Central memory CD4-positive, alpha-beta T cell (primary cell): ENCODE measurements at places on chromosomes 4 and X.

DNA sequence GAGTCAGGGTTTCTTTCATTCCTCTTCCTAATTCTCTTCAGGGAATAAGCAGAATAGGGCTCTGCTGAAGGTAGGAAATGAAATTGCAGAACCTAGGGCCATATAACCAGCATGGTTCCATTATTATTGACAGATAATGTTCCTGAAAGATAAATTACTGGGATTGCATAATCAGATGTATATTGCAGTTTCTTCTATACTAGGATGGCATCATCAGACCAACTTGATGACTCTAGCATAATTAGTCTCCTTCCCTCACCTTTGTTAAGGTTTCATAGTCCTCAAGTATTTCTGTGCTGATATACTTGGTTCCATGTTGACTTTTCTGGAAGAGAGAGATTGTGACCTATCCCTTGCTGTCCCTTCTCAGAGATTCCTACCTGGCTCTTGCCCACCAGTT is 492.3 kb upstream of the LCORL start:
- no peak for DNase-seq

DNA sequence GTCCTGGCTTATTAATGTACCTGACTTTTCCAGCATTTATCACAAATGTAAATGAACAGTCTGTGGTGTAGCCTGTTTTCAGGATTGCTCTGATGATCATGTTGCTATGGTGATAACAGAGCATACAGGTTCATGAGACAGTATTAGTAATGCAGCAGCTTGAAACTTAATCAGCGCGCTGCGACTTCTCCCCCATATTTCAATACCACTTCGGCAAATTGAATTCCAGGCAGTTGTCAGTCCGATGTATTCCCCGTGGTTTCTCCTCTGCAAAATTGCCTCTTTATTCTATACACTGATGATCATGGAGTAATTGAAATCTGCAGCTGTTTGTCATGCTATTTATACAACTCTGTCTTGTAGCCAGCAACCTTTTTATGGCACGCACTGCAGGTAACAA is 239.3 kb downstream of the C4orf33 start:
- no peak for DNase-seq

GRCh38 chr4:176241703-176242102 is 27.3 kb downstream of the ASB5 start:
- no peak for DNase-seq

- no peak for DNase-seq
Observed at GRCh38 chr4:187128976-187129375, 405.3 kb upstream of the FAT1 start.

GRCh38 chr4:21948347-21949072 is at the start of gene KCNIP4:
KCNIP4 (minus strand) TSS chr4:21948772.
- no peak for DNase-seq

GRCh38 chr4:61202638-61203435 is 2.7 kb downstream of the ADGRL3 start:
- no peak for DNase-seq

DNA sequence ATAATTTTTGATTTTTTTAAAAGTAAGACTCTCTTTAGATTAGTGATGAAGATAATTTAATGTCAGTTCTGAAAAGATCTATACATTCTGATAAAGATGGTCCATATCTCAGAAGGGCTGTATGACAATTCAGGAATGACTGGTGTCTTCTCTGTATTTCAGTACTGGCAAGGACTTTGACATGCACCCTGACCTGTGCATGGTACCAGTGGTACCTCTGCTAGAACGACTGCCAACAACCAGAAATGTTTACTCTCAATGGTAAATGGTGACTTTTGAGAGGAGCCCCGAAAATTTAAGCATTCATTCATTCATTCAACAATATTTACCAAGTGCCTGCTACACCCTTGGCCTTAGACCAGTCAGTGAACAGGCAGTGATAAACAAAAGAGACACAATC is 4.8 kb downstream of the NR3C2 start:
- no peak for DNase-seq

DNA sequence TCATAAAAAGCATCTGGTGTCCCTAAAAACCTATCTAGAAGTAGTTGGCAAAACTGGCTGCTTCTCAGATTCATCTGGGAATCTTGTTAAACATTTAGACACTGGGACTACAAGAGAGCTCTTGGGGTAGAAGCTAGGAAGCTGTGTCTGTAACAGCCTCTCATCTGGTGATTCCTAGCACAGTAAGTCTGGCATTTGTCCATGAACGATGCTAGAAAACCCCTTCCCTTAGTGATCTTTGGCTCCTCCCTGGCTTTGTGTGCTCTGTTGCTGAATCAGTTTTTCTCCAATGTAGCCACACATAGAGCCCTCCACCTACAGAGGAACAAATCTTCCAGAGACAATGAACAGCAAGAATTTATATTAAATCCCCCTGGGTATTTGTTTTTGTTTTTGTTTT is 951.7 kb upstream of the LCORL start:
- no peak for DNase-seq

DNA sequence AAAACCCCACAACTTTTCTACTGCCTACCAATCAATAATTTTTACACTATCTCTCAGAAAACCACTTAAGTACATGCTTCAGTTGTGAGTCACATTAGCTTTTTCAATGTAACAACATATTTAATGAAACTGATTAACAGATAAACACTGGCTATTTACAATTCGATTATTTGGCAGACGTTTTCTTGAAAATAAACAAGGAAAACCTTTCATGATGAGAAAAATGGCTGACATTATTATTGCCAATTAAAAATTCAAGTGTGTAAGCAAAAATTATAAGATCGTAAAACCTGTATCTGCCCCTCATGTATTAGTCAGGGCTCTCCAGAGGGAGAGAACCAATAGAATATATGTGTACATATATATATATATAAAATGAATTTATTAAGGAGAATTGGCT is 1555.5 kb upstream of the IGFBP7 start:
- no peak for DNase-seq

DNA sequence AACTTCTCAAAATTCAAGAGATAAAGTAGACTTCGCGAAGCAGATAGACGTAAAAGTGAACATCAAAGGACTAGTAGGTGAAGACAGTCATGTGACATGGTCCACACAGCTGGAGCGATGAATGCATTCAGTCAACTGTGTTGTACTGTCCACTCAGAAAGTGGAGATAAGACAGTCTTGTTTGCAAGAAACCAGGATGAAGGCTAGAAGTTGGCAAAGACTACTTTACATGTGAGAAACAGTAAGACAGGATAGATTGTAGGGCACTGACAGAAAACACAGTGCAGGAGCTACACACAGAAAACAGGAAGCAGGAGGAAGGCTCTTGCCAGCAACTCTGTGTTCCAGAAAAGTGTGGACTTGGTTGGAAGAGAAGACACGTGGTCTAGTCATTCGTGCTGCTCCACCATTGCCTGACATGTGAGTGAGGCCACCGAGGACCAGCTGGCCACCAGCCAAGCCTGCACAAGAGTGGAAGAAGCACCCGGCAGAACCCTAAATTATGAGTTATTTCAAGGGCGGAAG is 78.9 kb downstream of the FAT1 start:
- DNase-seq: no peak

DNA sequence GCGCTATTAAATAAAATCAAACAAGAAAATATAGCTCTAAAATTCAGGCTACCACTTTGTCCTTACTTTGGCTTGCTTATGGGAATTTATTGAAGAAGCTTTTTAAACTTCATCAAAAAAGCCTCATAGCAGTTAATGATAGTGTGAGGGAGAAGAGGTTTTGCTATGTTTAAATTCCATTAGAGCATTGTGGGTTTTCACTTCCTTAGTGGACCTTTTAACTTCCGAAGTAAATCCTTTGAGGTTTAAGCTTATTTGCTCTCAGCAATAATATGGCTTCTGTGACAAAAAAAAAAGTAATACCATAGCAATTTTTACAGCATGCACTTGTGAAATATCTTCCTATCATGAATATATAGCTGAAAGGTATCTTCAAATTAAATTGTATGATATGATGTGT is 120.2 kb upstream of the NDST4 start:
- DNase-seq: no peak

DNA sequence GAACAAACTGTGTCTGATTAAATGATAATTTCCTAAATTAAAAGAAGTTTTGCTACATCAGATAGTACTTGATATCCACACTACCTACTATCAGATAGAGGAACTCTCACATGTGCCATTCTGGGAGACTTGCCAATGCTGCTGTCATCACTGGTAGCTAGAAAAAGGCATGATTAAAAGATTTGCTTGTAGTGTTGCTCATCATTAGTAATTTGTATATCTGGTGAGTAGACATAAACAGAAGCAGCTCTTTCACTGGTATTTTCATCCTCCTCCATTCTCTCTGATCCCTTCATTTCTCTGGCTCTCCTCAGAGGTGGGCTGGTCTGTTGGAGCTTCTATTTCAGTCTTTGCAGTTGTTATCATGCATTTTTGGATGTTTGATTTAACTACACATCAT is 56.0 kb downstream of the SPRY1 start:
- no peak for DNase-seq

- DNase-seq: no peak
Observed at GRCh38 chr4:105634402-105635080, 73.9 kb downstream of the INTS12 start.

GRCh38 chr4:83542225-83542624 is 6.3 kb downstream of the GPAT3 start:
- DNase-seq: no peak

- DNase-seq: peak; percentile 59
Observed at GRCh38 chrX:77788050-77788449, 2.0 kb upstream of the ATRX start.

GRCh38 chrX:139851730-139852129 is 81.1 kb downstream of the ATP11C start:
- no peak for DNase-seq

DNA sequence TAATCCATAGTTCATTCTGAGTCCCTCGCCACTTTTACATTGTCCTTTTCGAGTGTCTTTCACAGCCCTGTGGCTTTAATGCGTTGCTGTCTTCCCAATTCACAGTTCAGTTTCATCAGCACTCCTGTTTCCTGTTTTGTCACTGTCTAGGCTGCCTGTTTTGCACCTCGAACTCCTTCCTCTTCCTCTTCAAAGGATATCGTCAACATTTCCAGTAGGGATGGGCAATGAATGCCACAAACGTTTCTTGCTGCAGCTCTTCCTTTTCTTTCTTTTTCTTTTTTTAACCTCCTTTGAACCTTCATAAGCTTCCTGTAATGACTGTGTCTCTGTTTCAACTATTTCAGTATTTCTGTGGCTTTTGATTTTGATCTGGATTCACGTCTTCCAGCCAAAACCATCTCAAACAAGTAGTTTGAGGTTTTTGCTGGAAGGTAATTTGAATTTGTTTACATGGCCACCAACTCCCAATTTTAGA is 105.4 kb downstream of the ANXA3 start:
- peak; percentile 4 for DNase-seq

DNA sequence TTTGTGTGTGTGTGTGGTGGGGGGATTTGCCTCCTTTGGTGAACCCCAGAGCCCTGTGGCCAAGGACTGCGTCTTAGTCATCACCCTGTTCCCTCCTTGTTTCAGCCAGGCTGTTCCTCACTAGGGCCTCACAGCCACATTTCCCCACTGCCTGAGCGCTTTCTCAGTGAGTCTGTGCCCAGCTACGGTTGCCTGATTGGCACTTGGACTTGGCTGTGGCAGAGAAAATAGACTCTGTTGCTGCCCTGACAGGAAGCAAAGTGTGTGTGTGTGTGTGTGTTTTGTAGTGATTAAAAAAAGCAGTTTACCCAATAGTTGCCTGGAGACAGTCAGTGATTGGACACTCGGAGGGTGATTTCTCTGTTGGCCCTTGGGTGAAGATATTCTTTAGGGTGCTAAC is 113.0 kb downstream of the UCHL1 start:
- no peak for DNase-seq

DNA sequence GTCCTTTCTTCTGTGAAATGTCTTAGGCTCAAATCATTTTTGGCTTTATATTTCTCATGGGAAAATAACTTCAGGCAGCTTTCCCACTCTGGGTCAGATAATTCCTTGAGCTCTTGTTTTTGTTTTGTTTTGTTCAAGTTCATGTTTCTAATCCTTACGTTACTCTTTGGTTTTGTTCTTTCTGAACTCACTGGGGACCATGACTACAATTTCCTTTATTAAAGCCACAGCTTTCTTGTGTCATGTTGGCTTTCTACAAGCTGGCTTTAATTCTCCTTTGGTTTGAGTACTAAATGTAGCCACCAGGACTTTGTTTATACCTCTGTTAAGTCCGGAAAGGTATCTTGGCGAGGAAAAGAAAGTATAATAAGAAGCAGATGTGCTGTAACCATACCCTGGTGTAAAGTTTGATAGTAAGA is 30.8 kb upstream of the ANXA3 start:
- DNase-seq: no peak

GRCh38 chr4:107740381-107740780 is 20.3 kb upstream of the PAPSS1 start:
- no peak for DNase-seq

DNA sequence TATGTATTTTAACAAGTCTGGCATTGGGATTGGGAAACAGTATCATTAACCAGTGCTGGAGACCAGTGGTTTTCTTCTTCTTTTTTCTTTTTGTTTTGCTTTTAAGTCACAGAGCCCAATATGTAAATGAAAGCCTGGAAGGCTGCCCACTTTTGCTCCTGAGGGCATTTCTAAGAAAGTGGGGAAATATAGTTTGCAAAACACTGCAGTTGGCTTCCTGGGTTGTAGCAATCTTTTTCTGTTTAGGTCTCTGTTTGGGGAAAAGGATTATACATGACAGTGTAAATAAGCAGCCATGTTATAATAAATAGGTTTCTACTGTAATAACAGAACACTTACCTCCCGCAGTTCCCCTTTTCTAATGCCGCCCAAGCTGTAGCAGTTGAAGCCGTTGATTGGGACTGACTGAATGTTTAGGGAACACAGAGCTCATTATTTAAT is 105.5 kb downstream of the TMEM164 start:
- DNase-seq: no peak

GRCh38 chrX:152575331-152575730 is 62.4 kb upstream of the GABRQ start:
- no peak for DNase-seq

- no peak for DNase-seq
Observed at GRCh38 chrX:20461002-20461401, 194.3 kb upstream of the RPS6KA3 start.

GRCh38 chr4:175351473-175351872 is 433.3 kb downstream of the ADAM29 start:
- no peak for DNase-seq

GRCh38 chr4:622071-622995 is 3.0 kb upstream of the PDE6B start:
- DNase-seq: no peak

GRCh38 chrX:148504506-148504905 is 4.1 kb downstream of the AFF2 start:
- no peak for DNase-seq
